ENCODE measurements at places on chromosomes 7 and 10.

GRCh38 chr10:5317547-5318107 lies 47.1 kb upstream of the UCN3 start:
- DNase-seq, result no peak

DNA sequence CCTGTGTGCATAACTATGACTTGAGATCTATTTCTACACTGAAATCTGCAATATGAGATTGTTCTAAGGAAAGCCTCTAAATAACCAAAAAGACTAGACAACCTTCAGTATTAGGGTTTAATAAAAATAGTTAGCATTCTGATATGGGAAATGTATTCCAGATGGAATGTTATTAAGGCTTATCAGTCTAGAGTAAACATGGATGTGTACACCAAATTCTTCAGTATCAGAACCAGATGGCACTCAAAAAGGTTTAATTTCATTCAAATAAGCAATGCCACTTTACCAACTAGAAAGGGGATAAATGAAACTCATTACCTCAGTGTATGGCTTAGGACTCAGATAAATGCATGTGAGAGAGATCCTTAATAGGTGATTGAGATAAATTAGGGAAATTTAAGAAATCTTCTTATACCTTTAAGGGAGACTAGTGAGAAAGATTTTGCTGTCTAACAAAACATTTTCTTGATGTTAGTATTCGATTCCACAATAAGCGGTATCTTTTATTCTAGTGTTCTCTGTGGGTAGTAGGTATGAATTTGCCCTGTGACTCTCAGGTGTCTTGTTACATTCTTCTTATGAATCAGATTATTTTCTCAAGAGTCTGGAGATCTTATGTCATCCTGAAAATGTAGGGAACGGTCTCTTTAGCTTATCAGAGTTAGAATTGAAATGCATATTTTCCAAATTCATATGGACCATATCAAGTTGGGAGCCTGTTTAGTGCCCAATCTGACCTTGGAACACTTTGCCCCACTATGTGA lies 159.2 kb downstream of the PRKG1 start:
- no peak for DNase-seq

DNA sequence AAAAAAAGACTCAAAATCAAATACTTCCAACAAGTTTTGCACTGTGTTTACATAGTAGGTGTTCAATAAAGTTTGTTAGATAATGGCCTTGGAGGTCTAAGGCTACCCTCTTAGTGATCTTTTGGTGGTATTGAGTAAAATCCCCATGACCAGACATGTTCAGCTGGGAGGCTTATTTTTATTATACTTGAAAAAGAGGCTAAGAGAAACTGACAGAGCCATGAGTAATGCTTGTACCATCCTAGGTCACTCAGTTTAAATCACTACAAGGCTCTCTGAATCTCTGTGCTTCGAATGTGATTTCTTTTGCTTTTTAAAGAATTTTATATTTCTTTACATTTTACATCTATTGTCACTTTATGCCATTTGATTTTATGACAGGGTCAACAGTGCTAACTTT lies 90.5 kb downstream of the TWIST1 start:
- no peak for DNase-seq

GRCh38 chr10:101061624-101062231 lies at the start of gene KAZALD1:
Gene KAZALD1 (plus strand): TSS chr10:101061989. CDS start chr10:101062593, 604 bp downstream.
- no peak for DNase-seq

- peak; percentile 13 for DNase-seq
Observed at GRCh38 chr7:149261316-149261828, 624 bp upstream of the ZNF783 start.

DNA sequence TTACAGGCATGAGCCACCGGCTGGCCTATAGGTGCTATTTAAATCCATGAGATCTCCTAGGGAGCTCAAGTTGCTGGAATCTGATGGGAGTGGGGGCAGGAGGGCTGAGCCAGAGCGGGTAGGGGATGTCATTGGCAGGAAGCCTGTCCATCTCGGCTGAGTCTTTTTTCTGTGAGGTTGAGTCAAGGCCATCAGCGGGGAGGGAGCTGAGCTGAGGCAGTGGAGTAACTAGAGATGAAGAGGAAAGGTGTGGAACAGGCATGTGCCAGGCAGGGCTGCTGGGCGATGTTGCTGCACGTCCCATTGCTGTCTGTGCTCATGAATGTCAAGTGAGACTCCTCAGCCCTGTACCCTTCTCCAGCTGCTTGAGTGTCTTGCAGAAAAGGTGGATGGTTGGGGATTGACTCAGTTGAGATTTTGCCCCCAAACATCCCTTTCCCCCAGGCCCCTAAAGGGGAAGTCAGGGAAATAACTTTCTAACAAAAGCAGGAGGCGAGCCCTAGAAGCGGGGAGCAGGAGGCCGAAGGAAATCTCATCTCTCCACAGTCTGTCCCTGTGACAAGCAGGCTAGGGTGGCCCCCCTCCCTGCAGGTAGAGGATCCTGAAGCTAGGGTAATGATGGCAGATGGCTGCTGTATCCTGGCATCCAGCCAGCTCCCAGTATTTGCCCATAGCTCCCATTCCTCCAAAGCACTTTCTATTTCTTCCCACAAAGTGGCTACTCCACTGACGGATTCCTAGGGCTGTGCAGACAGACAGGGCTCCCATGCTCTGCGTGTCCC lies 5.4 kb downstream of the ATP6V1F start:
- no peak for DNase-seq

- no peak for DNase-seq
Observed at GRCh38 chr10:11180228-11180627, 162.6 kb downstream of the CELF2 start.

- DNase-seq, result no peak
Observed at GRCh38 chr7:116525298-116525912, 569 bp downstream of the CAV1 start.

DNA sequence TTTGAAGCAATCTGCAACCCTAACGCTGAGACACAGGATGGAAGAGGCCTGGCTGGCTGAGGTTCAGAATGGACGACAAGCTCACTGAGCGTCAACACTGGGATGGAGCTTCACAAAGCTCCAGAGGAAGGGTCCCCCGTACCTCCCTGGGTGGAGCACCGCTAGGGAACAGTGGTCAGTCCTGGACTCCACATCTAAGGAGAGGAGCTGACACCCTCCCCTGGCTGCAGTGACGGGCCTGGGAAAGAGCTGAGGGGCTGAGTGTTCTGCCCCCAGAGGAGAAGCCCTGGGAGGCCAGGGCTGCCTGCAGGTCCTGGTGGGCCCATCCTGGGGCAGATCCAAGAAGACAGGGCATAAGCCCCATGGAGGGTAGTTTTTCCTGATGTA lies 146.2 kb downstream of the ARHGAP22 start:
- no peak for DNase-seq
